ENCODE measurements at places on chromosomes 3 and 15.

DNA sequence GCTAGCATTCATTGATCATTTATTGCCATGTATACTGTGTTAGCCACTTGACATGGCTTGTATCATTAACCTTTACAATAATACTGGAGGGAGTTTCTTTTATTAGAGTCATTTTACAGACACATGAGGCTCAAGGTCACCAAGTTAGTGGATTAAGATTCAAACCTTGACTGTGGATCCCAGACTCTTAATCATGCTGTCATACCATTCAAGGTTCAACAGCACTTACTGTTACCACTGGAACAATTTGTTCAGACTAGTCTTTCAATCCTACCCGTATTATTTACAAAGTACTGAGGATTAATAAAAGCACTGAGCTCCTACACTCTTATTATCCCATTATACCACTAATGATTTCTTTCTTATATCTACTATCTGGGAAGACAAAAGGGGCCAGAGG is 1.2 kb downstream of the COX17 start:
- no peak for DNase-seq

DNA sequence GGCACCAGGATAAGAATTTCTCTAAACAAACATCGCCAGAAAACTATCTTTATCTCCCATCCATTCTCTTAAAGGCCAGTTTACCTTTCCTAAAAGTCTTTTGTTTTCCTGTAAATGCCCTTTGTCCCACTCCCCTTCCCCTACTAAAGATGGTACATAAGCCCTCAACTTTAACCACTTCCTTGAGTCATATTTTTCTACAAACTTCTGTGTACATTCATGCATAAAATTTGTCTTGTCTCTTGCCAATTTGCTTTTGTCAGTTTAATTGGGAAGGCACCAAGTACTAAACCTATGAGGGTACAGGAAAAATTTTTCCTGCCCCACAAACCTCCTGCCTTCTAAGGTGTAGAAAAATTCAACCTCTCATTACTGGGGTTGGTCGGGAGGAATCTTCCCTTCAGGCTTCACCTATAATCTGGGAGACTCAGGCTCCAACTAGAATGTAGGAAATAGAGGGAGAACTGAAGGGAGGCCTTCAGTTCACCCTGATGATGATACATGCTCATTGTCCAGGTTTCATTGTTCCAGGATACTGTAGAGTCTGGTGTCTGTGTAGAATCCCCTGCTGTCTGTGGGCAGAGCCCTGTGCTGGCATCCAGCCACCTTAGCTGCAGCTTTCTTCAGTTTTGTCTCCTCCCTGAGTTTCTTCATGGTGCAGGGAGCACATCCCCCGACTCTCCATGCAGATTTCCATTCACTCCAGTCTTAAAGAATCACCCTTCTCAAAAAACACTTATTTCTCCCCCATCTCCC is 53.2 kb downstream of the CD200R1L start:
- no peak for DNase-seq

- DNase-seq, result no peak
Observed at GRCh38 chr3:101070799-101071121, 77.5 kb upstream of the ABI3BP start.

GRCh38 chr15:71252044-71252739 is 136.9 kb downstream of the THSD4 start:
- no peak for DNase-seq

GRCh38 chr3:19248143-19248542 is 99.8 kb downstream of the KCNH8 start:
- no peak for DNase-seq

- no peak for DNase-seq
Observed at GRCh38 chr3:168273036-168273435, 177.3 kb upstream of the GOLIM4 start.

- DNase-seq, result no peak
Observed at GRCh38 chr3:194933465-194933864, 247.8 kb downstream of the FAM43A start.

- no peak for DNase-seq
Observed at GRCh38 chr15:55084216-55084615, 112.5 kb downstream of the RSL24D1 start.

DNA sequence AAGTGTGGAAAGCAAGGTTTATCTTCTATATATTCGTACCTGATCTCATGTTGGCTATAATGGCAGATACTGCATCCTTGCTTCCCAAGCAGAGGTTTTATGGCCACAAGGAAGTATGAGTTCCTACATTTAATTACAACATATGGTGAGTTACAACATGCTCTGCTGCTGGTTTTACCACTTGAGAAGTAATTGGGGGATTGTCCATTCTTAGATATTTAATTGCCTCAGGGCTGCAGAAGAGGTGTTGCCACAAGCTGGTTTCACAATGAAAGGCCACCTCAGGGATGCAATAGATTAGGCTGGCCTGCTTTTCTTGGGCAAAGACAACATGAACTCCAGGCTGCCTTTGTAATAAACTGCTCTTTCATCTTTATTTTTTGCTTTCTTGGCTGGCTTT is 48.6 kb downstream of the RAP2B start:
- DNase-seq, result no peak

GRCh38 chr15:36831125-36831903 is 251.9 kb downstream of the CDIN1 start:
- DNase-seq, result no peak

- DNase-seq, result no peak
Observed at GRCh38 chr3:5254281-5255048, 67.0 kb downstream of the EDEM1 start.

DNA sequence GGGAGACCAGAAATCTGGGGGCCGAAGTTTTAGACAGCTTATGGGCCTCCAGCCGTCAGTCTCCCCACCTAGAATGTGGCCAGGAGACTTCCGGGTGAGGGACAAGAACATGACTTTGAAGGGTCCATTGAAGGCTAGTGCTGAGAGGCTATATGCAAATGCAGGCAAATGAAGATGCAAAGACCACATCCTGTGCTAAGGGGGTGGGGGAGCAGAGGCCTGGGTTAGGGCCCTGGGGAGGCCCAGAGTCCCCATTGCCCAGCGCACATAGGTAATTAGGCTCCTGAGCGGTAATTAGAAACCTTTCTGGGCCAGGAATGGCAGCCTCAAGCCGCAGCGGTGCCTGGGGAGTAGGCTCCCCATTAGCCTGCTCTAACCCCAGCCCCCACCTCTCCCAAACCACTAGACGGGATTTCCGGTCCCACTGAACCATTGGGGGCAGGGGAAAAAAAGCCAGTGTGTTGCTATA is 6.8 kb downstream of the CSK start:
- DNase-seq, result no peak

DNA sequence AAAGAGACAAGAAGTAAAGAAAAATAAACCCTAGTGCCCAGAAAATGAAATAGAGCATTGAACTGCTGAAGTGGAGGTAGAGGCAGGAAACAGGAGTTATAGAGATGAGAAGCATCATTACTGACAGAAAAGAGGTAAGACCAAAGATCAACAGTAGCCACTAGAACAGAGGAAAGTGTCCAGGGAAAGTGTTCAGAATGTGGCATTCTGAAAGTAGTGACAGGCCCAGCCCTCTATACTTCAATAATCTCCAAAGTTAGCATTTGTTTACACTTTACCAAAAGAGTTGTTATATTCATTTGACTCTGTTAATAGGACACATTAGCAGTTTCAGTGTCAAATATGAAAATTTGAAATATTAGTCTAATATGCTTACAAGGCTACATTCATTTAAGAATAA is 727.1 kb upstream of the NECTIN3 start:
- peak; percentile 3 for DNase-seq

- no peak for DNase-seq
Observed at GRCh38 chr15:48423896-48424475, 92.8 kb downstream of the DUT start.

- DNase-seq, result no peak
Observed at GRCh38 chr3:62027241-62027640, 346.1 kb downstream of the FEZF2 start.

DNA sequence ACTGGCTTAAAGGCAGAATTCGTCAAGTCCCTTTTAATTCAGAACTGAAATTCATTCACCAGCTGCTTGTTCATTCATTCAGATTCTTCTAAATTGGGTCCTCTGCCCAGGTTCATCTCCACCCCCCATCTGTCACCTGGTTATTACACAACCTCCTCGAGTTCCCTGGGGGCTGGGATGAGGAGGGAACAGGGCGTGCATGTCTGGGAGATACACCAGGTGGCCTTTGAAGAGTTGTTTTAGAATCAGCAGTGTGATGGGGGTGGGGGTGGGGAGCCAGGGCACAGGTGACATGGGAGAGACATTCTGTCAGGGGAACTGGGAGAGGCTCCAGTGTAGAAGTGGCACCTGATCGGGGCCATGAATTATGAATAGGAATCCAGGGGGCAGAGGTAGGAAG is 8.2 kb downstream of the SNX33 start:
- no peak for DNase-seq

DNA sequence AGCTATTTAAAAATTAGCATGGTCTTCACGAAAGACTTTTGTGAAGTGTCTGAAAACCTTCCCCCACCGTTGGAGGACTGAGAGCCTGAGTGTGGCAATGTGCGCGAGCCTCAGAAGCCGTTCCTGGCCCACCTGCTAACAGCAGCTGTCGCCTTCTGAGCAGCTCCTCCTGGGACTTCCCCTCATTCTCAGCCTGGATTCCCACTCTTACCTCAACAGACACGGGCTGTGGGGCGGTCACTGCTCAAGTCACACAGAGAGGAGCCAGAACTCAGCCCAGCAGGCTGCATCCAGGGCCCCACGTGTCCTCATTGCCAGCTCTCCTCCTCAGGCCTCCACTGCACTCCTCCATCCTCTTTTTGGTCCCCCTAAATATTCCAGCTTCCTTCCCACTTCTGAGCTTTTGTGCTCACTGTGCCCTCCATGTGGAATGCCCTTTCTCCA is 7.8 kb downstream of the DNASE1L3 start:
- no peak for DNase-seq

DNA sequence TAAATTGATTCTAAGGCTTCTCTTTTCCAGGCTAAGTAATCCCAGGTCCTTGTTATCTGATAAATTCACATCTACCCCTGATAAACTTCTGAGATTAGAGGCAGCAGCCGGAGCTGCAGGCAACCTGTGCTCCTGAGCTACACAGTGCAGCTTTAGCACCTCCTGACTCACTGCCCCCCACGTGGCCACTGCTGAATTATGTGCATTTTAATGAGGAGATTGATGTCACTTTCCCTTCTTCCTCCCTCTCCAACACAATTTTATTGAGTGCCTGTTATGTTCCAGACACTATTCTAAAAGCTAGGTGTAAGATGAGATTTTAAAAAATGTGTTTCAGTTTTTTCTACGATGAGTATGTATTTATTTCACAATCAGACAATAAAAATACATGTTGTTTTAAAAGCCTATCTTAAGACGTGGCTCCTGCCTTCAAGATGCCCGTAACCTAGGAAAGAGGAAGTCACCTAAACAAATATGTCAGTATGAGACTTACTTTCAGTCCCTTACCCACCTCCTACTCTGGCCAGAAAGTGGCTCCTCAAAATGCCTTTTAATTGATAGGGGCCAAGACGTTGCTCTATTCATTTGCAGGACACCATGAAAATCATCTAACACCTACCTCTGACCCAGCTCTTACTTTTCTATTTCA is 161.5 kb upstream of the PFN2 start:
- DNase-seq, result no peak

- no peak for DNase-seq
Observed at GRCh38 chr3:129690963-129691362, 84.5 kb upstream of the PLXND1 start.
